Uterus (tissue), 4 donors: ENCODE measurements at places on chromosomes 1 and 21. TPM values are rescaled to one million over a fixed set of nuclear protein-coding genes. Genes with fewer than 3 reads are reported as not detected.

GRCh38 chr1:167893798-167894197, 20.1 kb downstream of the ADCY10 start:
- no peak for DNase-seq

DNA sequence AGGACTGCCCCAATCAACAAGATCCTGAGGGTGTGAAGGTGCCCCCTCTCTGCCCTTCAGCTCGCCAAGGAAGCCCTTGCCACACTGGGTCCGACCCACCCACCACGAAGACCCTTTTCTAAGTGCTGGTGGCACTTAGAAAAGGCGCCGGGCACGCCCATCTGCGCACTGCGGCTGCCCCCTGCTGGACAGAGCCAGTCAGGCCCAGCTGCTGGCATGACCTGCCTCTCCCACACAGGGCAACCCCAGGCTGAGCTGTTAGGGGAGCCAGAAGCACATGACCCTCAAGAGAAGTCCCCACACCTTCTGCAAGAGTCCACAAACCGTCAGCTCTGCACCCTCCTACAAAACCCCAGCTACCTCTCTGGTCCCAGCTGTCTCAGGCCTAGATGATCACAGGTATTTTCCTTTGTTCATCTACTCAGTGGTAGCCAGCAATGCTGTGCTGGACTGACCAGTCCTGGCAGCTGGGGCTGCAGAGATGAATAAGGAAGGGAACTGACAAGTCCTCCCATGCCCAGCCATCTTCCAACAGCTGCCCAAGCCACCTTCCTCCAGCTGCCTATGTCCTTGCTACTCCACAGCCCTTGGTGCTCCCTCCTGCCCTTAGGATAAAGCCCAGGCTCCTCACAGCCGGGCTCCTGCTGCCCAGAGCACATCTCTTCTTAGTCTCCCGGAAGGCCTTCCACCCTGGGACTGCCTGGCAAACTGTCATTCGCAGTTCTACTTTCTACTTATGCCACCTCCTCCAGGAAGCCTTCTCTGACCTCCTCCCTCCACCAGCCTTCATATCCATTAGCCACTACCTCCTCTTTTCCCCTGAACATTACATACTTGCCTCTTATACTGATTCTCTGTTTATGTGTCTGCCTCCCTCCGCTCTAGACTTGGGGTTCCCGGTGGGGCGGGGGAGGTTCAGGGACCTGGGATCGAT, 39.8 kb upstream of the ZC3H12A start:
- DNase-seq = no peak

- DNase-seq = no peak
Observed at GRCh38 chr1:30332116-30333094, 391.0 kb downstream of the MATN1 start.

DNA sequence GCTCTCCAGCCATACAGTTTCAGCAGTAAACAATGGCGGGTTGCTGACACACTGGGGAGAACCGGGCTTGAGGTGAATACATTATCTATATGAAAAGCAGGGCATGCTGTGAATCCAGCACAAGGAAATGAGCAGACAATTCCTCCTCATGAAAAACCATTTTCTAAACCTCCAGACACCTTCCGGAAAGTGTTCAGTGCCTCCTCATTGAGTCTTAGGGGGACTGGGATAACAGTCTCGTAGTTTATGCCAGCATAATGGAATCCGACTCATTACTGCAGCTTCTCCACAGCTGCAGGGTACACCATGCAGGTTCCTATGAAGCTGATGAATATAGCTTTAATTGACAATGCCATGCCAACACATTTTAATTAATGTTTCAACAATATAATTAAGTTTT, 284.1 kb downstream of the BACH1 start:
- DNase-seq = no peak

- no peak for DNase-seq
Observed at GRCh38 chr21:32335601-32336575, 37.2 kb downstream of the MRAP start.

DNA sequence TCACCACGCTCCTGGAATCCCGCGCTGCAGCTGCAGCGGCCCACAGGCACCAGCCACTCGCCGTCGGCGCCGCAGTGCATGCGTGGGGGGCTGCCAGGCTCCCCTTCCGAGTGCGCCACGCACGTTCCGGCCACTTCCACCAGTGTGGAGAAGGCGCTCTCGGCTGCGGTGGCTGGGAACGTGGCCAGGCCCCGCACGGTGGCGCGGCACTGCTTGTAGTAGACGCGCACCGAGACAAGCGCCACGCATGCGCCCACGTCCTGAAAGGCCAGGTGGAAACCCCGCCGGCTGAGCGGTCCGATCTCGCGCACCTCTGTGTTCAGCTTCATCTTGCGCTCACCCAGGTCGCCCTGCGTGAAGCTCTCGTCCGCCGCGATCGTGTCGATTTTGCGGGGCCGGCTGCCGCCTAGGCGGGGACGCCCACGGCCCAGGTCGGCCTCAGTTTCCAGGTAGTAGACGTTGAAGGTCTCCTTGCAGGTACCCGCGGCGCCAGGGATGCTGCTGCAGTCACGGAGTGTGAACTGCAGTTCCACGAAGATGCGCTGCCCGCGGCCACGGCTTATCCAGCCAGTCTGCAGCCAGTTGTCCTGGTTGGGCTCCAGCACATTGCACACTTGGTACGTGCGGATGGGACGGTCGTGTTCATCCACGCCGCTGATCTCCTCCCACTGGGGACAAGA, 3.4 kb downstream of the EPHA10 start:
- no peak for DNase-seq

GRCh38 chr1:1020000-1020404, at the start of gene AGRN:
Gene AGRN, plus strand, starts transcription at chr1:1020120. Its CDS starts 53 bp downstream, at chr1:1020173.
- no peak for DNase-seq

DNA sequence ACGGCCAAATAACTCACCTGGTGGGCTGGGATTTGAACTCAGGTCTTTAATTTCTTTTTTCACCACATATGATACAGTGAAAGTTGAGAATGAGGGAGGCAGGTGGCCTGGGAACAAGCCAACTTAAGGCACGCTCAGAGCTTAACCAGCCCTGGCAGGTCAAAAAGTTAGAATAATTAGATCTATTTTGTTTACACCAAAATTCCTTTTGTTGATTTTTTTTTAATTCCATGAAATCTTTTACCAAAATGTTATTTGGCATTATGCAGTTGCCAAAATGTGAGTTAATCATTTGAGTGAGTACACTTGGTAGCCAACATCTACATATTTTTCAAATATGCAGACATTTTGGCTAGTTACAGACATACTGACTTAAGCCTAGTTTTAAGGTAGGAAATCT, 36.8 kb downstream of the LHX8 start:
- DNase-seq = no peak

DNA sequence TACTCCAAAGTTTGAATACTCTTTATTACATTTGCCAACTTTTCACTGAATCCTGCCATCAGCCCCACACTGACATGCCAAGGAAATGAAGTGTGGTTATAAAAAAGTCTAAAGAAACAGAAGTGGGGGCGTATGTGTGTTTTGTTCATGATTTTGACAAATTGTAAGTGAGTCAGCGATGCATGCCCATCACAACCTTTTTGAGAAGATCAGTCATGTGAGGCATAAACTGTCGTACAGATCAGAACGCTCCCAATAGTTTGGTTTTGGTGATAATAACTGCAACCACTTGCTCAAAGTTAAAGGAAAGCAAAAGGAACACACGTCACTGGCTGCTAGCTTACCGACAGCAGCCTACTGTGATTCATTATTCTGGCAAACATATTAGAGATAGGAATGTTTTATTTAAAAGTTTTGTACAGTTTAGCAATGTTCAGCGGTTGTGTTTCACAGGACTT, 95.6 kb downstream of the RGS2 start:
- no peak for DNase-seq

GRCh38 chr21:16192902-16193301, 463.1 kb downstream of the USP25 start:
- no peak for DNase-seq

GRCh38 chr1:224635356-224635755, 19.2 kb downstream of the CNIH3 start:
- DNase-seq = no peak

DNA sequence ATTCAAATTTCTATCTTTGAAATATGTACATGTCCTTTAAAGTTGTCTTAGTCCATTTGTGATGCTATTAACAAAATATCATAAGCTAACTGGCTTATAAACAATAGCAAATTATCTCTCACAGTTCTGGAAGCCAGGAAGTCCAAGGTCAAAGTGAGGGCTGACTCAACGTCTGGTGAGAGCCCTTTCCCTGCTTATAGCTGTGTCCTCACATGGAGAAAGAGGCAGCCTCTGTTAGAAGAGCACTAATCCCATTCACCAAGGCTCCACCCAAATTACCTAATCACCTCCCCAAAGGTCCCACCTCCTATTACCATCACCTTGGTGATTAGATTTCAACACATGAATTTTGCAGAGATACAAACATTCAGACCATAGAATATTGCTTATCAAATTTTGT, 450.1 kb upstream of the BEND5 start:
- DNase-seq = no peak

Gene AHCYL1
- 183 TPM for total RNA-seq

Gene CD58
- total RNA-seq = 79.7 TPM

Gene BACE2
- total RNA-seq = 22.8 TPM
